NCI-H2171 (cell line): ENCODE measurements at places on chromosomes 3 and 15.
A peak's percentile ranks its signal among the peaks of the same experiment; 100 is the strongest.

GRCh38 chr3:102676424-102676823 is 241.6 kb downstream of the ZPLD1 start:
- DNase-seq, result no peak

GRCh38 chr3:141538568-141539240 is 51.9 kb downstream of the RASA2 start:
- no peak for DNase-seq

DNA sequence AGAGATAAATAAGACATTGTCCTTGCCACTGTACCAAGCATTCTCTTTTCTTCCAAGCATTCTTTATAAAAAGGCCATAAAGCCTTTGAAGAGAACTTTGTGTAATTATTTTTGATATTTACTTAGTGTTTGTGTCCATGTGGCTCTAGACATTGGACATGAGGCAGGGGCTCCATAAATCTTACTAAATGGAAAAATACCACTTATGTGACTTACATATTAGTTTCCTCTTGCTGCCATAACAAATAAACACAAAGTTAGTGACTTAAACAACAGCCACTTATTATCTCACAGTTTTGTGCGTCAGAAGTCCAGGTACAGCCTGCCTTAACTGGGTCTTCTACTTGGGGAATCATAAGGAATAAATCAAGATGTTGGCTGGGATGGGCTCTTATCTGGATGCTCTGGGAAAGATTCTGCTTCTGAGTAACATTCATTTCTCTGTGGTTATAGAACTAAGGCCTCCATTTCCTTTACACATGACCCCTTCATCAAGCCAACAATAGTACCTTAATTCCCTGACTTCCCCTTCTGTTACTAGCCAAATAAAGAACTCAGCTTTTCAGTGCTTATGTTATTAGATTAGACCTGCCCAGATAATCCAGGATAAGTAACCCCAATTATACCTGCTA is 59.9 kb upstream of the COL8A1 start:
- DNase-seq, result no peak

- DNase-seq, result no peak
Observed at GRCh38 chr3:122255757-122256439, 69.2 kb upstream of the CSTA start.

DNA sequence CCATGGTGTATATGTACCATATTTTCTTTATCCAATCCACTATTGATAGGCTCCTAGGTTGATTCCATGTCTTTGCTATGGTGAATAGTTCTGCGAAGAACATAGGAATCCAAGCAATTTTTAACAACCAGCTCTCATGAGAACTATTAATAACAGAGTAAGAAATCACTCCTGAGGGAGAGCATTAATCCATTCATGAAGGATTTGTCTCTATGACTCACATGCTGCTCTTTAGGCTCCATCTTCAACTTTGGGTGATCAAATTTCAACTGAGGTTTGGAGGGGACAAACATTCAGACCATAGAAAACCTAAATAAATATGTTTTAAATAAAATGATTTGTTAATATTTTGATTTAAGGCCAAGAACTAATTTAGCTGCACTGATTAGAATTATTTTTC is 147.4 kb downstream of the NSUN3 start:
- no peak for DNase-seq

GRCh38 chr3:14467814-14468620 is 65.6 kb downstream of the SLC6A6 start:
- DNase-seq, result no peak

DNA sequence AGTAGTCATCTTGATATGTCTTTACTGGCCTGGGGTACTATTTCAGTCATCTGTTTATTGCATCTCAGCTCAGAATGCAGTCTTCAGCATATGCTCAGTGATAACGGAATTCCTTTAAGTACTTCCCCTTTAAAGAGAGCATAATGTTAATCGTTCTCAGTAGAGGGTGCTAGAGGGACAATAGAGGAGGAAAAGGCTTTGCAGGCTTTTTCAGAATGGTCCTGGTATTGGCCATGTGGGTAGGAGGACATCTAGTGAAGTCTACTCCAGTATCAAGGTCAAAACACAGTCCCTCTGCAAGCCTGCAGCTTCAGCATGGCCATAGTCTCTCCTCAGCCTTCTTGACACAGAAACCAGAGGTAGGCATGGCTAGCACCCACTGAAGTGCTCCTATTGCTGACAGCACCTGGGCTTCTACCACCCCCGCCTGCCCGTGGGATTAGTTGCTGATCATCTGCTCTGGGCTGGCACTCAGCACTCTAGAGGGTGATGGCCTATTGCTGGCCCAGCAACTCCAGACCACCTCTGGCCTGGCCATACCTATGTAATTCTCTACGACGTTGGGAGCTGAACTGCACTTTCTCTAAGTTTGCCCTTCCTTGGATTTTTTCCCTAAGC is 65.4 kb downstream of the KCNH8 start:
- DNase-seq, result no peak

GRCh38 chr3:84946240-84946639 is 12.5 kb upstream of the CADM2 start:
- no peak for DNase-seq

GRCh38 chr15:77870195-77871065 is 207.1 kb downstream of the TBC1D2B start:
- DNase-seq, result no peak

GRCh38 chr3:186705882-186706780 is 11.0 kb upstream of the KNG1 start:
- DNase-seq, result no peak

DNA sequence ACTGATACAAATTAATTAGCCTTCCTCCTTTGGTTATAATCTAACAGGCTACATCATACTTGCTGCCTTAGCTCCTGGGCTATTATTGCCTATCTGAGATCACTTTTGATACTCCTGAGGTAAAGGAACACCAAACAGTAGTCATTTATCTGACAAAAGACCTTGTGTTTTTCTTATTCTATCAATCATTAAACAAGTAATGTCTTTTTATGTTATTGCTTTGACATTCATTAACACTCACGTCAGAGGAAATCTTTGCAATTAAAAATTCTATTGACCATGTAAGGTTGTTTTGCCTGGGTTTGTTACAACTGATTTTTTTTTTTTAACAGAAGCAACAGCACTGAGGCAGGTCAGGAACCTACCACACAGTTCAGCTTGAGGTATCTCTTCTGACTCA is 366.3 kb downstream of the MECOM start:
- DNase-seq, result no peak

DNA sequence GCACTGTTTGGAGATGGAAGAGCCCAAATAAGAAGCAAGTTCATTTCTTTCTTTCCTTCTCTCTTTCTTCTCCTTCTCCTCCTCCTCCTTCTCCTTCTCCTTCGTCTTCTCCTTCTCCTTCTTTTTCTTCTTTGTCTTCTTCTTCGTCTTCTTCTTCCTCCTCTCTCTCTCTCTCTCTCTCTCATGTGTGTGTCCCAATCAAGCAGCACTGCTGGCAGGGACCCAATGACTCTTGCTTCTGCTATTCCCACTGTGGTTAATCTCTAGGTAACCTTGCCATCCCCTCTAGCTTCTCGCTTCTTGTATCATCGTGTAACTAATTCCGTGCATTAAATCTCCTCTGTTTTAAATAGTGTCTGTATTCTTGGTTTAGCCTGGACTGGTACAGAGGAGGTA is 26.1 kb upstream of the ZNF280D start:
- DNase-seq, result no peak

- peak; percentile 40 for DNase-seq
Observed at GRCh38 chr15:27059610-27060202, 88.7 kb downstream of the GABRG3 start.

DNA sequence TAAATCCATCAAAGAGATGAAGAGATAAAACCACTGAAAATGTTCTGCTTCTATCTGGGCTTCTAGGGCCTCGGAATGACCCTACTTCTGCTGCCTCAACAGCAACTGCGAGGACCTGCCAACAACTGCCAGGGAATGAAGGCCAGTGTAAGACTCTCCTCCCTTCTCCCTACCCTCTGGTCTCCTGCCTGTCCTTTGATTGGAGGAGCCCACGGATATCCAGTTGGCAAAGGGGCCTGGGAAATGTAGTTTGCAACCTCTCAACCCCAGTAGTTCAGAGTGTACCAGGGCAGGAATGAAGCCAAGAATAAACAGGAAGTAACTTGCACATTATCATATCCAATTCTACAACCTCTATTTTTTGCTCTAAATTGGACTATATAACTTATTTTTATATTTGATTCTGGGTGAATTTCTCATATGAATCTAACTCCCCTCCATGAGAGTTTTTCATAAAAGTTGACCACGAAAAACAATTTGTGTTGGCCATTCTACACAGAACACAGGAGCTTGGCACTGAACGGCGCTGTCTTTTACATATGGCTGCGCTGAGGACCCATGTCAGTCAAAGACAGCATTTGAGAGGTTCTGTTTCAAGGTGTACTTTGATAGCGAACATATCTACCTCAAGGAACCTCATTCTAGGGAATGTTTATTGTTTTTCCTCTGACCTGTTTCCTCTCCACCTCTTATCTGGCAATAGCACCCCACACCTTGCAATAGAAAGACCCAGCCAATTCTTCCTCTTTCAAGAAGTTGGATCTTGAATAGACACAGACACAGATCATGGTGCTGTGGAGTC is 91.1 kb upstream of the RNF7 start:
- DNase-seq, result peak; percentile 11

GRCh38 chr3:8503461-8503860 is 1.8 kb downstream of the LMCD1 start:
- DNase-seq, result no peak

DNA sequence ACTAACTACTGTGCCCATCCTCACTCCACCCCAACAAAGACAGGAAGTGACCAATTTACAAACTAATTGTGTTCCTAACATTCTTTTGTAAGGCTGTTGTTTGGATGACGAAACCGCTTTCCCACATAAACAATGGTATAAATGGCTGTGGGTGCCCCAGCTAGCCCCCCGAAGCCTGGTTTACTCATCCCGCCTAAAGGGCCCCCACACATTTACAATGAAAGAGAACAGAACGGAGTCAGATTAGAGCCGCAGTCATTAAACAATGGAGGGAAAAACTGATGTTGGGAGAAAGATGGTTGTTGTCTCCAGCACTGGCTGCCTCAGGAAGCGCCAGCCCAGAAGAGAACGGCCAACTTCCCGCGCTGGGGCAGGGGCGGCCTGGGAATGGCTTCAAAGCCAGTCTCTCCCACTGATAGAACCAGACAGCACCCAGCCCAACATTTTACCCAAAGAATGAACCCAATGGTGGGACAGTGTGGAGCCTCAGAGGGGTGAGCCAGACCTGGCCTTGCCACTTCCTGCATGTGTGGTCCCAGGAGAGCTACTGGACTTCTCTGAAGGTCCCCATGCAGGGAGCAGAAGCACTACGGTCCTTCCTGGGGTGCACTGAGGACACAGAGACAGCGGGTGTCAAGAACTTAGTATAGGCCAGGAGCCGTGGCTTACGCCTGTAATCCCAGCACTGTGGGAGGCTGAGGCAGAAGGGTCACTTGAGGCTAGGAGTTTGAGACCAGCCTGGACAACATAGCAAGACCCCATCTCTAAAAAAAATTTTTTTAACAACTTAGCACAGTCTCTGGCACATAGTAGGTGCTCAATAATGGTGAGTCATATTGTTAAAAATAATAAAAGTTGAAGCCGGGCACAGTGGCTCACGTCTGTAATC is 75.8 kb upstream of the GATA2 start:
- DNase-seq, result no peak

DNA sequence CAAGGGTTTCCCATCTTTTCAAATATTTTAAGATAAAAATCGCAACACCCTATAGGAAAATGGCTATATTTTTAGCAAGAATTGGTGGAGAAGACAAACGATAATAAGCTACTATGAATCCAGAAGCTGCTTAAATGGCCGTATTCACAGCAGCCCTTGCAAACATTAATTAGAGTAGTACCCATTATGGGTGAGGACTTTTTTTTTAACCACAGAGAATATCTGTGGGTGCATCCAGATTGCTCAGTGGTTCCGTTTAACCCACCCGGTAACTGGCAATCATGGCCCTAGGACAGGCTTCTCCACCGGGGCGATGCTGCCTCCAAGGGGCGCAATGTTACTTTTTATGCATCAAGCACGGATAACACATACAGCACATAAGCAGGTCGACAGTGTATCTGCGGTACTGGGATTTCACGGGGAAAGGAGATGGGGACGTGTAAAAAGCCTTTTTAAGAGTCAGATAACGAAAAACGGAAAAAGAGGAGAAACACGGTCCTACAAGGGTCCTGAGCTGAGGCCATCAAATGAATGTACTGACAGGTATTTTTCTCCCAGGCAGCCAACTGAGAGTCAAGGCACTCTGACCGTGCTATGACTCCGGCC is 968 bp upstream of the TMEM266 start:
- DNase-seq, result no peak

GRCh38 chr3:193932136-193932535 is 203.8 kb upstream of the HES1 start:
- no peak for DNase-seq

DNA sequence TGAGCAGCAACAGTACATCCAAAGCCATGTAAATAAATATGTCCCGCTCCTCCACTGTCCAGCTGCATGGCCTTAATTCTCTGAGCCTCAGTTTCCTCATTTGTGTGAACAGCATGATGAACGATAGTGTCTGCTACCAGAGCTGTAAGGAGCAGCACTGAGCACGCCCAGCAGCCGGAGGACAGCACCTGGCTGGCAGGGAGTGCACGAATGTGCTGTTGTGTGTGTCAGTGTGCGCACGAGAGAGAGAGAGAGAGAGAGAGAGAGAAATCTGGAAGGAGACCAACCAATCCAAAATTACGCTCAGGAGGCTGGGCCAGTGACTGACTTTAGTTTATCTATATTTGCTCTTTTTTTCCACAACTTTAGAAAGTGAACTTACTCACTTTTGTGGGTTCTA is 26.6 kb upstream of the PLXNA1 start:
- DNase-seq, result peak; percentile 23

GRCh38 chr3:9468460-9468859 is 71.0 kb downstream of the SETD5 start:
- DNase-seq, result no peak

DNA sequence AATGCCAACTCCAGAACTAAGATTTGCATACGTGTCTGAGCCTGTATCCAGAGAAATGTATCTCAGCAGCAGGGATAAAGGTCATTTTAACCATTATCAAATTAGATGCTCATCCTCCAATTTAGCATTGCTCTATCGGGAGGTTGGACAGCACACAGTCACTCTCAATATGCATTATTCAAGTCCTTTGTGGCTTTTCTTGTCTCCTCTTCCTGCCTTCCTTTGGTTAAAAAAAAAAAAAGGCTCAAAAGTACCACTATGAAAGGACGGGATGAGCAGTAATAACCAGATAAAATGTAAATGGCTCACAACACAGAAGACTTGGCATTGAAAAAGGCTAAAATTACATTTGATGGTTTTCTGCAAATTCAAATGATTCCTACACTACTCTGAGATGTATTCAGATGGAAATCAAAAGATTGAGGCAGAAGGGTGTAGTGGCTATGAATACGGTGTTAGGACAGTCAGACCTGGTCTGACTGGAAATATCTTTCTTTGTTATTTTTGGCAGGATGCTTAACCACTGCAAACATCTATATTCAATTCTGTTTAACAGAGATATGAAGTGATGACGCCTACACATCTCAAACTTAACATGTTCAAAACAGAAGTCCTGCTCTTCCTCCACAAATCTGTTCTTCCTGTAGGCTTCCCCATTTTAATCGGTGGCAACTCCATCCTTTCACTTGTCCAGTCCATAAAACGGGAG is 109.6 kb downstream of the ADAMTS9 start:
- no peak for DNase-seq

- no peak for DNase-seq
Observed at GRCh38 chr15:78105476-78106241, 13.3 kb downstream of the SH2D7 start.
